RPMI7951 (cell line): ENCODE measurements at places on chromosomes 3 and 15.

GRCh38 chr3:133025546-133025945, 12.6 kb upstream of the TMEM108 start:
- no peak for DNase-seq

DNA sequence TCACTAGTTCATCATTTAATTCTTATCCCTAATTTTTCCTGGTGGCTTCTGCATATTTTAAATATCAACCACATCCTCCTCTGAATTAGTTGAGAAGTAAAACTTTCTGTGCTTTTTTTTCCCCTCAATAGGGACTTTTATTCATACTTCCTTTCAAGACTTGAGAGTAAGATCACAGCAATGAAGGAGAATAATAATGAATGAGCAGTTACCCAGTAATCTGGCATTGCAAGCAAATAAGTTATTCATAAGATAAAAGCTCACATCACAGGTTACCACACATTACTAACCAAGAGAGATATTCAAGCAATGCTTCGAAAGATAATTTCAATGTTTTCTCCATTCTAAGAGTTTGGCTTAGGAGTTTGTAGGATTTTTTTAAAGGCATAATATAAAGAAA, 50.3 kb downstream of the BTLA start:
- DNase-seq, result peak; percentile 27

- DNase-seq, result peak; percentile 13
These were observed 232.9 kb upstream of the RGMA start for GRCh38 chr15:93321881-93322282.

- DNase-seq, result peak; percentile 81
These were observed 104.4 kb downstream of the FMN1 start for GRCh38 chr15:33089878-33090757.

GRCh38 chr3:169510693-169511010, 152.9 kb downstream of the MECOM start:
- no peak for DNase-seq

- no peak for DNase-seq
These were observed 29.6 kb downstream of the TSEN2 start for GRCh38 chr3:12513694-12514446.

GRCh38 chr3:12926660-12927059, 85.3 kb upstream of the RPL32 start:
- no peak for DNase-seq

DNA sequence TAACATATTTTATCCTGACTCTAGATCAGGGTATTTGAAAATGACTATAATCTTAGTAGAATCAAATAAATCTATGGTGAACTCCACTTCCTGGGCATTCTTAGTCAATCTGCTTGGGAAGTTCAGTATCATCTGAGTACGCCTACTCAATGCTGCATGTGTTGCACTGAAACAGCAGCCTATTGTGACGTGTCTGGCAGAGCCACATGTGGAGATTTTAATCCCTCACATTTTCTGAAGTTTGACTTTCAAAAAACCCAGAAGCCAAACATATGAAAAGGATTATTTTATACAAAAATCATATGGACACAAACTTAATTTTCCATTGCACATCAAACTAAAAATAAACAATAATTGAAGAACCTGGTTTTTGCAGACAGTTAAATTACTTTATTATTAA, 798.3 kb downstream of the ROBO1 start:
- DNase-seq, result peak; percentile 74

- DNase-seq, result peak; percentile 89
These were observed 25.8 kb downstream of the GREM1 start for GRCh38 chr15:32743411-32744140.

GRCh38 chr3:156838035-156838434, 11.9 kb downstream of the LEKR1 start:
- no peak for DNase-seq
